ENCODE measurements at places on chromosomes 7 and 10.

GRCh38 chr7:56157238-56157790, 41.1 kb upstream of the NUPR2 start:
- no peak for DNase-seq

DNA sequence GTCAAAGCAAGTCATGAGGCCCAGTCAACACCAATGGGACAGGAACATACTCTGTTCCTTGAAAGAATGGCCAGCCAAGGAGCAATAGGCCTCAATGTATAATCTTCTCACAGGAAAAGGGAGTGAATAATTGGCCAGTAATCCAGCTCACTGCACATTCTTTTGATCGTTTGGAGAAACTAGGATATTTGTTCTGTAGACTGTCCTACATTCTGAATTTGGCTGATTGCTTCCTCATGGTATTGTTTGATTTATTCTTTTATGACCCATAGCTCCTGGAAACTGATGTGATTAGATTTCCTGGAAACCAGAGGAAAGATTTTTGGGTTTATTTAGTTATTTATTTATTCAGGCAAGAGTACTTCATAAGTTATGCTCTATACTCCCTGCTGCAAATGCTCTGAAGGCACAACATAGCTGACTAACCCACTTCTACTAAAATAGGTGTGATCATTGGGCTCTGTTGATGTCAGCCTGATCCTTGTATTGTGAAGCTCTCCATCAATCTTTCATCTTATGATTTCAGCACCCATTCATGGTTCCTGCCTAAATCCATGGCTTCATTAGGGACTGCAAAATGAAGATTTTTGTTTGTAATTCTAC, 745.2 kb downstream of the SUGCT start:
- DNase-seq = no peak

DNA sequence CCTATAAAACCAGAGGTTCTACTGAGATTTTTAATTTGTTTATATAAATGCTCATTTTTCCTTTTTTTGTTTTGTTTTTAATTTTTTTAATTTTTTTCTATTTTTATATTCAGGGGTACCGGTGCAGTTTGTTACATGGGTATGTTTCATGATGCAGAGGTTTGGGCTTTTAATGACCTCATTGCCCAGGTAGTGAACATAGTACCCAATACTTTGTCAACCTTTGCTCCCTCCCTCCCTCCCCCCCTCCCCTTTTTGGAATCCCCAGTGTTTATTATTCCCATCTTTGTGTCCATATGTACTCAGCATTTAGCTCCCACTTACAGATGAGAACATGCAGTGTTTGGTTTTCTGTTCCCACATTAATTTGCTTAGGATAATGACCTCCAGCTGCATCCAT, 94.4 kb upstream of the NEBL start:
- no peak for DNase-seq

DNA sequence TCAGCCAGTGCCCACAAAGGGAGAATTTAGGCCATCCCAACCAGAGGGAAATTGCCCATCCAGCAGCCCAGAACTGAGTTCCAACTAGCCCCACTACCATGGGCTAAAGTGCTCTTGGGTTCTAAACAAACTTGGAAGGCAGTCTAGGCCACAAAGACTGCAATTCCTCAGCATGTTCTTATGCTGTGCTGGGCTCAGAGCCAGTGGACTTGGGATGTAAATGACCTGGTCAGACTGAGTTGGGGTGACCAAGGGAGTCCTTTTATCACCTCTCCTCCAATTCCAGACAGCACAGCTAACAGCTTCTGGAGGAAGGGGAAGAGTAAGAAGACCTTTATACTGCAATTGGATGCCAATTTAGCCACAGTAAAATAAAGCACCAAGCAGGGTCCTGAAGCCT, 607.2 kb upstream of the KCND2 start:
- DNase-seq = no peak

DNA sequence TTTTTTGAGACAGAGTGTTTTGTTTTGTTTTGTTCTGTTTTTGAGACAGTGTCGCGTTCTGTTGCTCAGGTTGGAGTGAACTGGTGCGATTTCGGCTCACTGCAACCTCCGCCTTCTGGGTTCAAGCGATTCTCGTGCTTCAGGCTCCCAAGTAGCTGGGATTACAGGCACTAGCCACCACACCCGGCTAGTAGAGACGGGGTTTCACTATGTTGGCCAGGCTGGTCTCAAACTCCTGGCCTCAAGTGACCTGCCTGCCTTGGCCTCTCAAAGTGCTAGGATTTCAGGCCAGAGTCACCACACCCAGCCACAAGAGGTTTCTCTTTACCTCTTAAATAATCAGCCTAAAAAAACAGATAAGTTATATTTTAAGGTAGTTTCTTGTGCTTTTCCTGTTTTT, 8.7 kb upstream of the ARHGAP12 start:
- DNase-seq = no peak
